ENCODE measurements at places on chromosomes 4 and X.

- no peak for DNase-seq
Observed at GRCh38 chr4:90186229-90186628, 59.0 kb downstream of the CCSER1 start.

- DNase-seq = no peak
Observed at GRCh38 chrX:19724409-19724808, 163.0 kb downstream of the SH3KBP1 start.

GRCh38 chr4:186684889-186685309 is 38.8 kb downstream of the FAT1 start:
- peak; percentile 72 for DNase-seq

DNA sequence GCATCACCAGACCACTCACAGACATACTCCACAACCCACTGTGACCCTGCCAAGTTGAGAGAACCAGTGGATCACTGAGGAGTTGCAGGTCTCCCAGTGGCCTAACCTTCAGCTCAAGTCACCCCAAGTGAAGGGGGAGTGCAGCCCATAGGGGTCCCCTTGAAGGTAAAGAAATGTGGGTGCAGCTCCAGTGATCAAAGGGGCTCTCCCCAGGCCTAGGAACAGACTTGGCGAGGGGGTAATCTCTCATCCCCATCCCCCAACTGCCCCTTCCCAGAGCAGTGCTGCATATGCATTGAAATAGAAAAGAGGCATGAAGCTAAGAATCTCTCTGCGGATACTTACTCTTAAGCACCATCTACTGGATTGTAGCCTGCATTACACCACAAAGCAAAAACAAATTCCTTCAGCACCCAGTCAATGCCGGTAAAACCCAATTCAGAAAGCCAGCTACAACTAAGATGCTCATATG is 27.0 kb downstream of the MAGEE1 start:
- DNase-seq = no peak
